ENCODE measurements at places on chromosomes 2 and 18. TPM values are rescaled to one million over a fixed set of nuclear protein-coding genes. Genes with fewer than 3 reads are reported as not detected.

DNA sequence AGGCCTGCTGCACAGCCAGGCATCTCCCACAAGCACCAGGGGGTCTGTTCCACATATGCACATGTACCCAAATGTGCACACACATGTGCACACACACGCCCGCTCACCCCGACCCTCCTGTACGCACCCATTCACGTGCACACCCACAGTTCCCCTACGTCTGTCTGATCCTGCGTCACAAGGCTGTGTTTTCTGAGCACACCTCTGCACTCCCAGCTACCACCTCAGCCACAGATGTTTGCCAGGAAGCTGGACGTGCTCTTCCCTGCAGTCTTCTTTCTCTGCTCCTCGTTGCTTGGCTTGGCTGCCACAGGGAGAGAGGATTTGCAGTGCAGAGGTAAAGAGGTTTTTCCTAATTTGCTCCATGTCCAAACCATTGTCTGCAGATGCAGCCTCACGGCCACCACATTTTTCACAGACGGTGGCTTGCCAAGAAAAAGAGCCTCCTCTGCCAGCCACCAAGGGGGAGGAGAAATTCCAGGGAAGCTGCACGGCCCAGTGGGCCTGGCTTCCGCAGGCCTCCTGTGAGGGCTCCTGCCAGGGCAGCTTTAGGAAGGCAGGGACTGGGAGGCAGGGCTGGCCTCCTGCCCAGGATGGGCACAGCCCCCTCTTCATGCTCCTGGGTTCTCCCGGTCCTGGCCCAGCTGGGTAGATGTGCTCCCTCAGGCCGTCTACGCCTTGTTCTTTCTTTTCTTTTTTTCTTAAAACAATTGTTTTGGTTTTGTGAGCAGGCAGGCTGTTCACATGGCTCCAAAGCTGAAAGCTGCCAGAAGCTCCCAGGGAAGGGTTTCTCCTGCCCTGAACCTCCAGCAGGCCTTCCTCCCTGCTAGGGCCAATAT is 29.3 kb upstream of the HS6ST1 start:
- DNase-seq: no peak

DNA sequence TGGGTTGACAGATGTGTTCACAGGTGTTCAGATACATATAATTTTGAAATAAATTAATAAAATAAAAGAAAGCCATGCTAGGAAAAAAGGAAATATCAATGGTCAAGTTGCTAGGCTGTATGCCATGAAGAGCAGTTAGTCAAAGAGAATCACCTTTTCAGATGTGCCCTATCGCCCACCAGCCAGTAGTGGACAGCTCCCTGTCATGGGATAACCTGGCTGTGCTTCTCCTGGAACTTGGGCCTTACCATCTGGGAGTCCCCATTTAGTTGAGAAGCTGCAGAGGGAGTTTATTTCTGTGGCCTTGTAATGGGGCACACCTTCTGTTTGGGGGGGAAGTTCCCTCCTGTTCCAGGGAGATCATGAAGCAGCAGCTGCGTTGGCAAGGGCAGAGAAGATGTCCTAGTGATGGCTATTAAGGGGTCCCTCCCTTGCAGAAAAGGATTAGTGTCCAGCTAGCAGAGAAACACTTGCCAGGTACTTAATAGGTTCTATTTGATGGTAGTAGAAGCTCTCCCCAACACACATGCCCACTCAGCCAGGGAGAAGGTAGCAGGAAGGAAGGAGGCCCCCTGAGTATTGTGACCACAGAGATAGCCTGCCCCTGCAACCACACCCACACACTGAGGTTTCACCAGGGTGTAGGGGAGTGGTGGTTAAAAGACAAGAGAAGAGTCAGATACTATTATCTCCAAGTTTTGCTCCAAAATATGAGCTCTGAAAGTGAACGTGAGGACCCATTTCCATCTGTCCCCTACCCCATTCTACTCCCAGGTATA is 117.7 kb downstream of the B3GNT2 start:
- no peak for DNase-seq

DNA sequence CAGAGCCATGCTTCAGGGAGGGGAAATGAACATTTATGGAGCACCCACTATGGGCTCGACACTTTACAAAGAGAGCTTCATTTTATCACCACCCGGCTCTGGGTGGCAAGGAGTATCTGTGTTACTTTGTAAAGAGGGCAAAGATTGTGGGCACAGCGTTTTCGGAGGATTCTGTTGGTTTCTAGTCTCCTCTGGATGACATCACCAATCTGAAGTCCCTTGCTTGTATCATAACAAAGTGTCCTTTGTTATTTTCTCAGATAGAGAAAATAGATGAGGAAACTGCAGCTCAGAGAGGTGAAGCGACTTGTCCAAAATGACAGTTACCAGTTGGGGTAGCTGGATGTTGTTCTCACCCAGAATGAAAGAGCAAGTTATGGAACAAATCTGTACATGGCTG is 162.8 kb downstream of the GLI2 start:
- no peak for DNase-seq

DNA sequence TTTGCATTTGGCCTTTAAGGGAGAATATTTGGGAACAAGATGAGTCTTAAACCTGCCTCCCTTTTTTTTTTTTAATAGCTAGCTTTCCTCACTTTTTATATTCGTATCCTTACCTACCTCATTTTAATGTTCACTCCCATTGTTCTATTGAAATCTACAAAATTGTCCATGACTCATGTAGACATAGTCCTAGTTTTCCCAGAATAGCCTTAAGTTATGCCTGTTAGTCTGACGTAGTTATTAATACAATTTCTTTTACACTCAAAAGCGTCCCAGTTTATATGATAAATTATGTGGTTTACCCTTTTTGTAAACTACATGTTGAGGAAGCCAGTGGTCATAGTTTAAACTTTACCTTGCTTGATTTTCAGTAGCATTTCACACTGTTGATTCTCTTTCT is 73.4 kb downstream of the UBR3 start:
- DNase-seq: no peak

DNA sequence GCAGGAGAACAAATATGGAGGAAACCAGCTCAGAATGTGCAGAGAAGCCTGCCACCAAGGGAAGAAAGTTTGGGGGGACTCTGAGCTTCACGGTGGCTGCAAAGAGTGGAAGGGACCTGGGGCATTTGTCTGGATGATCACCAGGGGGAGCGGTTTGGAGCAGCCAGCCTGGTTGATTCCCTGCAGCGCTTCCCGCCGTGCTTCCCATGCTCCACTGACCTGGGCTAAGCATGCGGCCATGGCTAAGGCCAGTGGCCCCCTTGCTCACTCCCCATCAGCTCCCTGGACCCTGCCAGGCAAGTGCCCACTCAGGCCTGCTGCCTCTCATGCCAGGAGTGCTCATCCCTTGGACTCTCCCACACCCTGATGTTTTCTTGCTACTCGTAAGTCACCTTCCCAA is 27.0 kb downstream of the NTSR2 start:
- no peak for DNase-seq

DNA sequence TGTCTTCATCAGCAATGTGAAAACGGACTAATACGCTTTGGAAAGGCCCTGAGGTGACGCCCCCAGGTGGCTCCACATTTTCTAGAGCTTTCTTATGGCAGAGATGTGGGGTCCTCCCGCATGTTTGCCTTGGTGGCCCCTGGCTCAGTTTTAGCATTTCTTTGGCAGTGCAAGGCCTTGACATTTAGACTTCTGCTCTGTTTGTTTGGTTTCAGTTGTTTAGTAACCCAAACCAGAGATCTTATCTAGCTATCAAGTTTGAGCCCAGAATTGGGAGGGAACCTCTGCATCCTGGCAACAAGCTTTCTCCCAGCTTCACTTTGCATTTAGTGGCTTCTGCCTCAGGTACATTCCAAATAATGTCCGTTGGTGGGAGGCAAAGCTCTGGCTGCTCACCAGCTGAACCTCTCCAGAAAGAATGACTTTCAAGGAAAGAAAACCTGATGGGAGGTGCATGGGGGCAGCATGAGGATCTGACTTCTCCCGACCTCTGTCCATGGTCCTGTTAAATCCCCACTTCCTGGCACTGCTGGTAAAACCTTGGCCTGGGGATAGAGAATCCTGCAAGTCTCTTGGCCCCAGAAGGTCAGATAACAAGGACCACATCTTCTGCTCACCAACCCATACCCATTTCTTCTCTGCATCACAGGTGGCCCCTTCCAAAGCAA is 12.0 kb upstream of the MBP start:
- no peak for DNase-seq

The GPR45 gene
- total RNA-seq: not detected

The NBAS gene
- total RNA-seq: 78.2 TPM

- DNase-seq: peak; percentile 57
These were observed 310.4 kb upstream of the CCDC68 start for GRCh38 chr18:55269622-55270021.

The G6PC2 gene
- not detected for total RNA-seq

- peak; percentile 61 for DNase-seq
These were observed 423.8 kb upstream of the MEX3C start for GRCh38 chr18:51621113-51621863.

- DNase-seq: peak; percentile 12
These were observed 12.7 kb upstream of the IL18R1 start for GRCh38 chr2:102342888-102343287.

The CCDC85A gene
- 0.13 TPM for total RNA-seq

GRCh38 chr2:106065268-106065982 is 128.7 kb downstream of the UXS1 start:
- DNase-seq: no peak

The VWA3B gene
- not detected for total RNA-seq

DNA sequence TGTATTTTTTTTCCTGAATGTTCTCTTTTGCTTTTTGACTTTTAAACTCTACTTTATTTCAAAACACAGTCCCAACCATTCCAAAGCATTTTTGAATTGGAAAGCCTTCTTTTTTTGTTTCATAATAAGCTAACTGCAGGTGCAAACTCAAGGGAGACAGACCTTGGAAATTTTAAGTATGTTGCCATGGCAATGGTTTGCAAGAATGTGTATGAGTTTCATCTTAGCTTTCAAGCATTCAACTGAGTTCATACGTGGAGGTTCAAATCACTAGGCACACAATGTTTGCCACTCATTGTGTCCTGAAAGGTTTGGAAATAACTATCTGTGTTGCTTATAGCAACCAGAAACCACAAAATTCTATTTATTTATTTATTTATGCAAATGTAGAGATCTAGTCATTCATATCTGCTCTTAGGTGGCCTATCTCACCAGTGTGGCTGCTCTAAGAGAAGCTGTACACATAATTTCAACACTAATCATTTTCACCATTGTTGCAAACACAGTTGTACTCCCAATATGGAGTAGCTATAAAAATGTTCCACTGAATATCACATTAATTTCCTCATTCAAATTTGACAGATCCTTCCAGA is 805.7 kb upstream of the FSHR start:
- no peak for DNase-seq

The DUSP19 gene
- 0.38 TPM for total RNA-seq

GRCh38 chr2:23541503-23542229 is 156.7 kb downstream of the KLHL29 start:
- DNase-seq: no peak

DNA sequence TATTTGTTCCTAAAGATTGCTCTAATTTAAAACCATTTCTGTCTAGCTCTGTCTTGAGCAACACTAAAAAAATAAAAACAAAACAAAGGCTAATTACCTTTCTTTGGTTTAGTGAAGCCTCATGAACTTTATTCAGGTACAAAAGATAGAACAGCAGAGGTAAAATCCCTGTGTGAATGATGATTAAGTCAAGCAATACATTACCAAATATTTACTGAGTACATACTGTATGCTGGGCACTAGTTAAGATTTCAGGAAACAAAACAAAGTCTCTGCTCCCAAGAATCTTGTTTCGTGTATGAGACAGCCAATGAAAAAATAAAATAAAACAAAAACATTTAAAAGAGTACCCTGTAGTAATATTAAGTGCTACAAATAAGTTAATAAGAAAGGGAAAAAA is 257.5 kb downstream of the RND3 start:
- peak; percentile 46 for DNase-seq

- no peak for DNase-seq
These were observed 251.0 kb downstream of the AFF3 start for GRCh38 chr2:99891428-99891780.

GRCh38 chr18:66167829-66168684 is 417.2 kb downstream of the CDH7 start:
- no peak for DNase-seq

GRCh38 chr18:70078106-70078505 is 127.4 kb downstream of the RTTN start:
- DNase-seq: no peak

- no peak for DNase-seq
These were observed 63.5 kb upstream of the NFE2L2 start for GRCh38 chr2:177328056-177328455.

DNA sequence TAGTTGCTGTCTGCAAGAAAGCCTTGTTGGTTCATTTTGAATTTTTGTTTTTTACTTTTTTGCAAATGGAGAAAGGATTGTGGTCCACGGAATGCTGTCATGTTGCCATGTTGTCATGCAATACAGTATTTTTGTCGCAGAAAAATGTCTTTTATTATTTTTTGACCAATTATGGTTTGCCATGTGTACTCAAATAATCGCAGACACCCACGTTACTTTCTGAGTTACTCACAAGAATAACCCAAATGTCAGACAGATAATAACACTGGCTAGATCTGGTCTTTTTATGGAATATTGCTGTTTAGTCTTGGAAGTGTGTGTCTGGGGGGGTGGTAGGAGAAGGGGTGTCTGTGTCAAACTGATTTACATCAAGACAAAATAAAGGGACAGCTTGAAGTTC is 188.9 kb downstream of the LTBP1 start:
- DNase-seq: peak; percentile 10

- DNase-seq: no peak
These were observed 250.5 kb downstream of the LOXHD1 start for GRCh38 chr18:46406539-46406932.

GRCh38 chr2:85804583-85804982 is 50.8 kb downstream of the ATOH8 start:
- DNase-seq: peak; percentile 14

DNA sequence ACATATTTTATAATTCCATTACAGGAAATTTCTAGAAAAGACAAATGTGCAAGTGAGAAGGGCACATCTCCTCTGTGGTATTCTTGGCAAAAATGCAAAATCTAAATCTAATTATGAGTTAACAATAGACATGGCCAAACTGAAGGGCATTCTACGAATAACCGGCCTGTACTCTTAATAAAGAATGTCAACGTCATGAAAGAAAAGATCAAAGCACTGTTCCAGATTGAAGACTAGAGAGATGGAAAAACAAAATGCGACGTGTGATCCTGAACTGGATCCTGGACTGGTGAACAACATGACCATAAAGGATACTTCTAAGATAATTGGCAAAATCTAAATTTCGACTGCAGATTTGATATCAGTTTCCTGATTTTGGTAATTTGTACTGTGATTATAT is 3.0 kb downstream of the CDKL4 start:
- DNase-seq: no peak

GRCh38 chr2:14234911-14235310 is 397.6 kb upstream of the LRATD1 start:
- DNase-seq: peak; percentile 14

The TLX2 gene
- not detected for total RNA-seq

The CDH2 gene
- 0.79 TPM for total RNA-seq

Data from bronchial epithelial cell (primary cell).